ENCODE measurements at places on chromosomes 1 and 21.

DNA sequence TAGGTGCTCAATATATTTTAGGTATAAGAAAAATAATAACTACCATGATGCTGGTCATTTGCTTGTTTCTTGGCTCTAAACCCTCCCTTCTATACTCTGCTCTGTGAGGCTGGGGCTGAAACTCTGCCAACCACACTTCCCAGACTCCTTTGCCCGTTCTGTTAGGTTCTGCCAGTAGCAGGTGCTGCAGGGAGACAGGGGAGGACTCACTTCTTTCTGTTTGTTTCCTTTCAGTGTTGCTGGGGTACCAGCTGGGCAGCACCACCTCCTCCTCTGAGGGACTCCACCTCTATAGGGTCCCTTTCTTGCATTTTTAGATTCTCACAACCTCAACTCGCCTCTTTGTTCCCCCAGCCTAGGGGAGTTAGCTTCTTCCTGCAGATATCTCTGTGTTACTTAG, 17.0 kb upstream of the SH2D2A start:
- DNase-seq: no peak

DNA sequence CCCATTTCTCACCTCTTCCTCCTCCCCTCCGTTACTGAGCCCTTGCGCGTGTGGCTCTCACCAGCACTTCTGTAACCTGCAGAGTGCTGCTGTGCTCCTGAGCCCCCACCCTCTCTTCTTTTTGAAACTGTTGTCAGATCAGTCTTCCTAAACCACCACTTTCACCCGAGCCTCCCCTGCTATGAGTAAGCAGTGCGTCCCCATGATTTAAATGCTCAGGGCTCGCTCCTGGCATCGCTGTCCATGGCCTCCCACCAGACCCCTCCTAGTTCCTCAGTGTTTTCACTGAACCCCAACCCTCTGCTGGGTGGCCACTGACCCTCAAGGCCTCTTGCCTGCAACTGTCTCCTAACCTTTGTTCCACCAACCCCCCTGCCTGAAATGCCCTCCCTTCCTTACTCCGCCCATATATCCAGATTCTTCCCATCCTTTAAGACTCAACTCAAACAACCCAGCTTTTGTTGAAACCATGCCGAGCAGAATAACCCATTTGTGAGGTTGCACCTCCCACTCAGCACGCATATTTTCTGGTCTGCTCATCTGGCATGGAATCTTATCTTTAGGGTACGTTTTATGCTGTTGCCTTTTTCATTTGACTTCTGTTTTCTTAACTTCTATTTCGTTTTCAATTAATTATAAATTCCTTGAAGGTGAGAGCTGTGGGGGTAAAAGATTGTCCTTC, 64.5 kb upstream of the FAM3B start:
- DNase-seq: no peak

DNA sequence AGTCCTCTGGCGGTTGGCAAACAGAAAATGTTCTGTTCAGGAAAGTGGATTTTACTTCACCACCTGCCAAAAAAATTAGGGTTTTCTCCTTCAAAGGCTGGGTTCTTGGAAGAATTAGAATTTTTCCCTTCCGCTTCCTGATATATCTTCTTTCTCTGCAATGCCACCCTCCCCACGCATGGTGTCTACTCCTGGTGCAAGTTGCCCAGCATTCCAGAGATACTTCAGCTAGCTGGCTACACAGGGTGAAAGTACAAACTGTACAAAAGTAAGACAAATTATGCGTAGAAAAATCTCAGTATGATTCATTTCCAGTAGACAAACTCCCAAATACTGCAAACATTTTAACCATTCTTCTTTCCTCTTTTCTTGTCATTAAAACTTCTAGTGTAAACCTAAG, 430.1 kb upstream of the ESRRG start:
- no peak for DNase-seq

DNA sequence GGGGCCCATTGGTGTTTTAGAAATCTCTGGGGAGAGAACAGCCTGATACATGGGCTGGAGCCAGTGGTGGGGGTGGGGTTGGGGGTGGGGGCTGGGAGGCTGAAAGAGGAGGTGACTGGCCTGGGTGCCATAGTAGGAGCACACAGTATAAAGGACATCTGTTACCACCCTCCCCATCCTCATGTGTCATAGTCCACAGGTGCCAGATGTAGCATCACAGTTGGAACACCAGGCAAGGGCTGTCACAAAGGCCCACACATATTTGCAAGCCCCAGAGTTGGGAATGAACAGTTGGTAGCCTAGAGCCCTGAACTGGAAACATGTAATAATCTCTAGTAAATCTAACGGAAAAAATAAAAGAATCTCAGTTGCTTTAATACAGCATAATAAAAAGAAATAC, 55.1 kb upstream of the CR2 start:
- DNase-seq: no peak

- no peak for DNase-seq
Observed at GRCh38 chr1:212229654-212230053, 55.6 kb upstream of the PPP2R5A start.

DNA sequence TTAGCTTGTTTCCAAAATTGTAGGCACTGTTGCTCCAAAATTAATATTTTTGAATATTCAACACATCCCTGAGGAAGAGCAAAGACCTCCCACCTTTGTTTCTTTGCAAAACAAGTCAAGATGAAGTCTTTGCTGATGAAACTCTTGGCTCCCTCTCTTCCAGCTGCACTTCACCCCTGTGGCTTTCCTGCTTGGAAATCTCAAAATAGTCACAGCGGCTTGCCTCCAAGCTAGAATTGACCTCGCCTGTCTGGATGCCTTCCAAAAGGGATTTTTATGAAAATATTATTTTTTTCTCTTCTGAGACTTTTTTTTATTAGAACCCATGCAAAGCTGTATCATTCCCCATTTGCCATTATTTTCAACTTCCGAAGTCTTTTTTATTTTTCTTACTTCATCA, 71.1 kb upstream of the MROH9 start:
- DNase-seq: no peak

GRCh38 chr1:64010316-64010715, 193.1 kb upstream of the UBE2U start:
- DNase-seq: no peak

- DNase-seq: no peak
Observed at GRCh38 chr21:28871388-28872010, 121.2 kb downstream of the LTN1 start.

GRCh38 chr1:153696741-153697140, 18.3 kb downstream of the NPR1 start:
- DNase-seq: no peak

DNA sequence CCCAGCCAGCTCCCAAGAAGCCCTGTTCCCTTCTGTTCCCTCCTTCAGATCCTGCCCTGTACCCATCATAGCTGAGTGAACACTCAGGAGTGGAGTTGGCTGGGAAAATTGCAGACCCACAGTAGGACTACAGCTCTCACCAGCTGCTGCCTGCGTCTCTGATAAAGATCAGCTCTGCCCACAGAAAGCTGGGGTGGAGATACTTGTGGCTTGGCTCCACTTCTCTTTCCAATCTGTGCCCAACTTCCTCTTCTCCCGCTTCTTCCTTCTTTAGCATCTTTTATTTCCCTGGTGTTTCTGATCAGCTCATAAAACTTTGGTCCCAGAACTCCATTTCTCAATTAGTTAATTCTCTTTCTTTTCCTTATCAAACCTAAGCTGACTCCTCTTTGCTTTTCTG, 5.5 kb upstream of the CD1A start:
- DNase-seq: no peak

DNA sequence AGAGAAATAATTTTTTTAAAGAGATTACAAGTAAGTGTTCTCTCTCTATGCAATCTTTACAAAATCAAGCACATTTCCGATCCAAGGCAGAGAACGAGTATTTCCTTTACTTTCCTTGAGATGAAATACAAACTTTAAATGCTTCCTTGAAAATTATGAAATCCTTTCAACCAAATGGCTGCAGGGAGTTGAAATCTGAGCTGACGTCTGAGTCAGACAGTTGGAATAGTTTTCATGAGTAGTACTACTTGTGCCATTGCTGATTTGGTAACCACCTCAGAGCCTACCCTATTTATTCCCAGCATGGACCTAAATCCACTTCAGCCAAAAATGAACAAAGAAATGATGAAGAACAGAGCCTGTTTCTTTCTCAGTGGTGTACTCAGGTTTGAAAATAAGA, 183.6 kb downstream of the GIPC2 start:
- DNase-seq: no peak

- no peak for DNase-seq
Observed at GRCh38 chr1:221910222-221910621, 168.3 kb upstream of the DUSP10 start.

GRCh38 chr1:156477526-156478249, 22.9 kb downstream of the MEF2D start:
- no peak for DNase-seq

DNA sequence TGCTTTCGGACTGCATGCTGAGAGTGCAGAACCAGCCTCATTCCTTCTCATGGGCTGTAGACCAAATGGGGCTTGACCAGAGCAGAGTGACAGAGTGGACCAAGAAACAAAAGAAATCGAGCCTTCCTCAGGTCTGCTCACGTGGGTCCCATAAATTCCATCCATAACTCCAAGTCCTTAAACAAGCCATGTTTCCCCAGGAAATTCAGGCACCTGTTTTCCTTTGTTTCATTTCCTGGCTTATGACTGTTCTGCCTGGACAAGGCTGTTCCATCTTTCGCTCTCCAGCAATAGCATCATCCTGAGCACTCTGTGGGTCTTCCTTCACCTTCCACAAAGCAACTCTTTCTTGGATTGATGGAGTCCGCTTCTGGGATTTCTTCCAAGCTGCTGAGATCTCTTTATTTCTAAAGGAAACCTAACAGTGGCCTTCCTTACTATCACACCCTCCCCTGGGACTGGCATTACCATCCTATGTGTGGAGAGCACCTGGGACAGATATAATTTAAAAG, 63.9 kb downstream of the LAMC2 start:
- DNase-seq: no peak

DNA sequence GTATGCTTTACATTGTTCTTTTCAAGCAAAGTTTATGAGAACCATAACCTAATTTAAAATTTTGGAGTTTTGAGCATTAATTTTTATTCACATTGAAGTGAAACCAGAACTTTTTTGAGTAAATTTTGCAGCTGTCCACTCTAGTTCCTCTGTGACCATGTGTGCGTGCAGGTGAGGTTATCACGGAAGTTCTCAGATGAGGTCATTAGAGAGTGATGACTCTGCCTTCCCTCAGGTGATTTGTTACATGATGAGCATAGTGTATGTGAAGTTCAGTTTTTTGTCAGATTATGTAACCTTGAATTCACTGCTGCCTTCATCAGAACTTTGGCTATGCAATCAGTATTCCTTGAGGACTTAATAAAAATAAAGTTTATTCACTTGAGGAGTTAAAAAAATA, 828.2 kb downstream of the ADGRL2 start:
- DNase-seq: no peak

DNA sequence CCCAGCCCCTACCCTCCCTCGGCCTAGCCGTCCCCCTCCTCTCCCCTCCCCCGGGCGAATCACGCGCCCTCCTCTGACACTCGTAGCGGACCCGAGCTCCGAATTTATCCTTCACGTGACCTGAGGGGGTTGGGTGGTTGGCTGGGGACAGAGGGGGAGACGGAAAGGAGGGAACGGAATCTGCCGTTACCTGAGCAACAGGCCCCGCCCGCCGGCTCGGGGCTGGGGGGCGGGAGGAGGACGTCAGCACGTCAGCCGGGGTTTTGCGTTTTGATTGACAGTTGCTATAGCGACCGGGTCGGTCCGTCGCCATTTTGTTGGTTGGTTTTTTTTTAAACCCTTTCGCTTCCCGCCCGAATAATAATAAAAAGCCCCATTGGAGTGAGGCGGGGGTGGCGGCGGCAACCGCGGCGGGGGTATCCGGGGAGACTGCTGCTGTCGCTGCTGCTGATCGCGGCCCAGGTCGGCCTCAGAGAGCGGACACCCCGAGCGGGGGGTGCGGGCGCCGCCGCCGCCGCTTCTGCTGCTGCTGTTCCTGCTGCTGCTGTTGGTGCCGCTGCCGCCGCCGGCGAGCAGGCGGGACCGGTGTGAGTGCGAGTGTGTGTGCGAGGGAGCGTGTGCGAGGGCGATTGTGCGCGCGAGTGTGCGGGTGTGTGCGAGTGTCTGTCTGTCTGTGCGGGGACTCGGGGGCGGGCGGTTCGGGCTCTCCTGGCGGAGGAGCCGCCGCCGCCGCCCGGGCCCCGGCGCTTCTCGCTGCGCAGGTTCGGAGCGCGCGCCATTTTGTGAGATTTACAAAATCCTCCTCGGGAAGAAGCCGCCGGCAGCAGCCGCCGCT, at the start of gene DYRK1A:
TSS of gene DYRK1A (plus strand) at position 292 of the 835 bp plus-strand sequence. CDS start 53,602 bp downstream, outside the sequence.
- peak; percentile 99 for DNase-seq

GRCh38 chr1:43067977-43068751, 103.9 kb downstream of the EBNA1BP2 start:
- DNase-seq: no peak

- DNase-seq: no peak
Observed at GRCh38 chr1:234969011-234969441, 159.6 kb downstream of the TOMM20 start.

DNA sequence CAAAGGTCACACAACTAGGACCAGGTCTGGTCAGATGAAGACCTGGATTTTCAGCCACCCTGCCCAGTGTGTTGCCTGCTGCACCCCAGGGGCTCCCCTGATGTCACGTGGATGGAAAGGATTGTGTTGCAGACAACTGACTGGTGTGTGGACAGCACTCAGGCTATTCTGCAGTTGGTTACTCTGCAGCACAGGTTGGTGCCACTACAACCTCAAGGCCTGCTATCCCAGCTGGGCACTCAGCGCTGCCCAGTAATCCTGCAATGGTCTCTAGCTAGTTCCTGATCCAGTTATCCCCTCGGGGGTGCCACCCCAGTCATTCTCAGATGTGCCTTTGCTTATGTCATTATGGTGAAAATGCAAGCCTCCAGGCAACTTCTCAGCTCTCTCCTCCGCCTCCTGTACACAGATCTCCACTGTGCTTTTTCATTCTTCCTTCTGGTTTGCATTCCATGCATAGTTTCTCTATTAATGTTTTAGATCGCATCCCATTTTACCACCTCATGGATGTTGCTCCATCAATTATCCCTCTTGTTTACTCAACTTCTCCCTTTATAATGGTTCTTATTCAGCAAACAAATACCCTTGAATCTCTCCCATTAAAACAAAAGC, 503.2 kb upstream of the CAMK1G start:
- DNase-seq: no peak

- DNase-seq: no peak
Observed at GRCh38 chr1:226692051-226692792, 46.9 kb downstream of the ITPKB start.

- DNase-seq: no peak
Observed at GRCh38 chr21:46120301-46121285, 22.7 kb downstream of the COL6A2 start.

- DNase-seq: no peak
Observed at GRCh38 chr1:75245239-75245638, 111.1 kb downstream of the LHX8 start.

GRCh38 chr1:209455145-209455544, 128.4 kb upstream of the CAMK1G start:
- DNase-seq: no peak

DNA sequence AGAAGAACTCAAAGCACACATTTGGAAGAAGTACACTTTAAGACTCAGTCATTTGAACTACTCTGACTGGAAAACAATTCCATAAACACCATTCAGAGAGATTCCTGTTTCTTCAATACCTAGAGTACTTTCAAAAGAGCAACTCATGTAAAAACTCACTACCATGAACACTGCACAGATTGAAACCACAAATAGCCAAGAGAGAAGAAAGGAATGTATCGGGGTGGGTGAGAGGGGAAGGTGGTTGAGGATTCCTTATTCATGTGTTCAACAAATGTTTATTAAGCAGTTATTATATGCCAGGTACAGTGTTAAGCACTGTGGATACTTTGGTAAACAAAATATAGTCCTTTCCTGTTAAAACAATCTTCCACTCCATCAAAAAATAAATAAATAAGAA, 64.7 kb downstream of the NRIP1 start:
- no peak for DNase-seq

Measured in GM13976 (cell line).